Fibroblast of skin of left quadriceps (primary cell): ENCODE measurements at places on chromosomes 4 and X.

DNA sequence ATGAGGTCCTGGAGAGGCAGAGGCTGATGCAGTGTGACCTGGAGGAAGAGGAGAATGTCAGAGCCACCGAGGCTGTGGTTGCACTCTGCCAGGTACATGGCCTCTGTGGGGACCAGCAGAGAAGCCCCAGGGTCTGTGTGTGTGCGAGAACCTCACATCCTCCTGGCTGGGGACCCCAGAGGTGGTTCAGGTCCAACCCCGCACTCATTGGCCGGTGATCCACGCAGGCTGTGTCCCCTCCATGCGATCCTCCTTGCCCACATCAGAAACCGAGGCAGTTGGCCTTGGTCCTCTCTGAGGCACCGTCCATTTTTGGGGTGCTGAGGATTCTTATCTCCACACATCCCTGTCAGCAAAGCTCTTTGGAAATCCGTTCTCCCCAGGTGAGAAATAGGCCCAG lies 45.3 kb downstream of the EVC start:
- DNase-seq: no peak

GRCh38 chr4:62387808-62388207 lies 1187.7 kb downstream of the ADGRL3 start:
- no peak for DNase-seq

- DNase-seq: no peak
Measured at GRCh38 chrX:153885208-153885787, 675 bp downstream of the L1CAM start.

DNA sequence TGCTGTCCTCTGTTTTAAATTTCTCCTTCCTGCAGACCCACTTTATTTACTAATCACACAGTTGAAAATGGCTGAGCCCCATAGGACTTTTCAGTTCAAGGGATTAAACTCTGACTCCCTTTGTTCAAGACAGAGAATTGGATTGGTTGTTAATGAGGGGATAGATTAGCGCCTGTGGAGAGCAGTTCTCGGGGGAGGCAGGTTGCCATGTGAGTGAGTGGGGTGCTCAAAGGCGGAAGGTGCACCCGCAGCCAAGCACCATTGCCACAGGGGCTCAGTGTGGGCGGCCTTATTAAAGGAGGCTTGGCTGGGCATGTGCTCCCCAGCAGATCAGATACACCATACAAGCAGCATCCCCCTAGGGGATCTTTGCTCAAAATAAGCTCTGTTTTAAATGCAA lies 7.9 kb upstream of the CBR4 start:
- no peak for DNase-seq

GRCh38 chr4:127445471-127445870 lies 187.3 kb upstream of the INTU start:
- DNase-seq: no peak

DNA sequence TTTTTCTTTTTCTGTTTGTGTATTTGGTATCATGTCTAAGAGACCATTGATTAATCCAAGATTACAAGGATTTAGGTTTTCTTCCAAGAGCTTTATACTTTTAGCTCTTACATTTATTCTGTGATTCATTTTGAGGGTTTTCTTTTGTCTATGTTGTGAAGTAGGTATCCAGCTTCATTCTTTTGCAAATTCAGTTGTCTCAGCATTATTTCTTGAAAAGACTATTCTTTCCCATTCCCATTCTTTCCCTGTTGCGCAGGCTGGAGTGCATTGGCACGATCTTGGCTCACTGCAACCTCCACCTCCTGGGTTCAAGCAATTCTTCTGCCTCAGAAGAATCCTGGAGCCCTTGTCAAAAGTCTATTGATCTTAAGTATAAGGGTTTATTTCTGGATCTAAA lies 164.9 kb downstream of the NAA11 start:
- DNase-seq: no peak

DNA sequence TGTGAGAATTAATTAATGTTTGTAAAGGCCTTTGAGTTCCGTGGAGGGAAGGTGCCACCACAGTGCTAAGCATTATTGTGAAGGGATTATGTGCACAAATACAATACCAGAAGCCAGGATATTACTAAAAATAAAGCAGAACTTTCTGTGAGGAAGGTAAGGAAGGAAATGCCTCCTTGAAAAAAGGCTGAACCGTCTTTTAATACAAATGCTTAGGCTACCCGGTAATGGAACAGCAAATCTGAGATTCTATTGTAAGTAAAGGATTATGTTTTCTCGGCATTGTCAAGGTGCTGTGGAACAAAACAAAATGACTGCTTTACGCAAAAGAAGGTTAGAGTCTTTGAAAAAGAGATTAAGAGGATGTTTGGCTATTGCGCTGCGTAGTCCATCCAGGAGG lies 57.9 kb upstream of the SPRY1 start:
- DNase-seq: no peak

DNA sequence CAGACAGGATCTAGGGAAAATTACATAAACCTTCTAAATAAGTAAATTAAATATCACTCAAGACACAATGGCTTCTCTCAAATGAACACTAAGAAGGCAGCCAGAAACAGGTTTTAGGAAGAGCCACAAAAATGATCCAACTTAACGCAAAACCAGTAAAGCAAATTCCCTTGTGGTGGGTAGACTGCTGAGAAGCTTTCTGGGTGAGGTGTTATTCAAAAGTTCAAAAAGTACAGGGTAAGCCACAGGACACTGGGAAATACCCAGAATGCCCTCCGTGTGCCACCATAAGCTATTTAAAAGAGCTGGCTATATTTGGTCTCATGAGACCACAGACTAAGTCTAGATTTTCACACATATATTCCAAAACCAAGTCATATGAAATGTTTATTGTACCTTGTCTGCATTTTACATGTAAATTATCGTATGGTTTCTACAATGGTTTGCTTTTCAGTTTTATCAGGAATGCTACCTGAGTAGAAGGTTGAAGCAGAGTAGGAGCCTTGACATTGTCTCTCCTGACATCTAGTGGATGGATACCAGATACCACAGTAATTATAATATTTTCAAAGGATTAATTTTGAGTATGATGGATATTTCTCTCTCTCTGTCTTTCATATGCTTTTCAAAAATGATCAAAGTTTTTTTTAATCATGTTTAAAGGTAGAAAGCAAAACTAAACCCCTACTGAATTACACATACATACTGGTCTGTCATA lies 109.3 kb upstream of the KLHL13 start:
- DNase-seq: no peak

DNA sequence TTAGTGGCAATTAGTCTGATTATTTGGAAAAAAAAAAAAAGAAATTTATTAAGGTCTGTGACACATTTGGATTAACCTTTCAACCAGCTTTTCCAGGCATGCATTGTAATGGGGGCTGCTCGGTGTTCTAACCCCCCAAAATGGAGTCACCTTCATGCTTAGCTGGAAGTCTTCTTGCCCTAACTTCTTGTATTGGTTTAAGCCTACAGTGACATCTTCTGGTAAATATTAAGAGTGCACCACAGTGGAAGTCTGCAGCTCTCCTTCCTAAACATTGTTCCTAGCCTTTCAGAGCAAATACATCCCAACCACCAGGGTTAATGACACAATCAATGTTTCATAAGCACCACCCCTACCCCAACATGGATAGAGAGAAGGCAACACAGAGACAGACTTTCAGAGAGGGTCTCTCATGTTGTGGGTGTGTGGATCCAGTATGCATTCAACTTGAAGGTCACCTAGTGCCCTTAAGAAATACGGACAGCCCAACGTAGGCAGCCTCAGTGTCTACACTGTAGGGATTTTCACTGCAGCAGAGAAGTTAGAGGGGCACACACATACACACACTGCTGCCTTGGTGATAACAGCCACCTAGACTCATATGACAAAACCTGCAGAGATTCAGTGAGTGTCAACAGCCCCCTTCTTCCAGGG lies 142.9 kb upstream of the MBNL3 start:
- no peak for DNase-seq

- no peak for DNase-seq
Measured at GRCh38 chr4:123359449-123360315, 36.9 kb upstream of the SPRY1 start.

- peak; percentile 13 for DNase-seq
Measured at GRCh38 chrX:3638280-3638873, 75.1 kb downstream of the PRKX start.

GRCh38 chrX:12206413-12206812 lies 68.1 kb downstream of the FRMPD4 start:
- no peak for DNase-seq

DNA sequence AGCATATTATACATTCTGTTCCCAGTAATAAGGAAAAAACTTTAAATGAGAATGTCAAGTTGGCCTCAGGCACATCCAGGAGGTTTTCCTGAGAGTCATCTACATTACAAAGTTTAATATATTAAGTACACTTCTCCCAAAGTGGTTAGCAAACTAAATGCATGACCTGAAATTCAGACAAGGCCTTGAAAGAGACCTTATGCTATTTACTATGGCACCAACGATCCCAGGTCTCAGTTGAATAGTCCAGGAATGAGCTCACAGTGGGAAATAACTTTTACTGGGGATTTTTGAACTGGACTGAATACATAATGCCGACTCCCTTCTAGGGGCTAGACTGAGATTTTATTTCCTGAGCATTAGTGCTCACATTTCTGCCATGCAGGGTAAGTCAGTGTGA lies 1577.5 kb upstream of the PCDH7 start:
- no peak for DNase-seq

GRCh38 chr4:40473578-40474388 lies 138.7 kb downstream of the CHRNA9 start:
- DNase-seq: no peak

GRCh38 chr4:27775156-27775555 lies 914.5 kb downstream of the STIM2 start:
- DNase-seq: no peak

DNA sequence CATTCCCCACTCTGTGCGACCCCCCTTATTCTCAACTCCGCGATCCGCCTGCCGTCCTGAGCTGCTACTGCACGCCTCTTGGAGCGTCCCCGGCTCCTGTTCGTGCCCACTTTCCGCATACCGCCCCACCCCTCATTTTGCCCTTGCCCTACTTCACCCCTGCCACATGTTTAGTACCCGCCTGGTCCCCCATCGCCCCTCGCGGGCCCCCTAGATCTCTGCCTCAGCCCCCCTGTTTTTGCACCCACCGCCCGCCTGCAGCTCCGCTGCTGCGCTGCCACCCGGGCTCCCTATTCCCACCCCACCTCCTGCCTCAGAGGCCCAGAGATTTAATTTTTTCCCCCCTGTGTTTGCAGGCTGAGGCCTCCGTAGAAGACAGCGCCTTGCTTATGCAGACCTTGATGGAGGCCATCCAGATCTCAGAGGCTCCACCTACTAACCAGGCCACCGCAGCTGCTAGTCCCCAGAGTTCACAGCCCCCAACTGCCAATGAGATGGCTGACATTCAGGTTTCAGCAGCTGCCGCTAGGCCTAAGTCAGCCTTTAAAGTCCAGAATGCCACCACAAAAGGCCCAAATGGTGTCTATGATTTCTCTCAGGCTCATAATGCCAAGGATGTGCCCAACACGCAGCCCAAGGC lies 1.4 kb downstream of the MAGED1 start:
- DNase-seq: no peak

DNA sequence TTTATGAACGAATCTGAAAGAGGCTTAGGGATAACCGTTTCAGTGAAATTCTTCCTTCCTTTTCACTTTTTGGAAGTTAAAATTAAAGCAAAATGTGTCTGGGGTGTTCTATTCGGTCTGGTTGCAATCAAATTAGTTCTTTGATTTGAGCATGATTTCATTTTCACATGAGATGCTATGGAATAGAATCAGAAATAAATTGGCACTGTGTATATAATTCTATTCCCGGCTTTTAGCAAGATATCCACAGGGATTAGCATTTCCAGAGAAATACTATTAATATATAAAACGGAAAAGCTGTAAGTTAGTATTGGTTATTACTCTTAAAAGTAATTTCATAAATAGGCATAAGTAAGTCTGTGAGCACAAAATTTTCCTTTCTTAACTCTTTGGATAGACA lies 1676.8 kb upstream of the PCDH7 start:
- no peak for DNase-seq

GRCh38 chrX:106684207-106684606 lies 42.3 kb upstream of the RNF128 start:
- DNase-seq: no peak

GRCh38 chr4:41217374-41217773 lies 3.0 kb upstream of the APBB2 start:
- no peak for DNase-seq

DNA sequence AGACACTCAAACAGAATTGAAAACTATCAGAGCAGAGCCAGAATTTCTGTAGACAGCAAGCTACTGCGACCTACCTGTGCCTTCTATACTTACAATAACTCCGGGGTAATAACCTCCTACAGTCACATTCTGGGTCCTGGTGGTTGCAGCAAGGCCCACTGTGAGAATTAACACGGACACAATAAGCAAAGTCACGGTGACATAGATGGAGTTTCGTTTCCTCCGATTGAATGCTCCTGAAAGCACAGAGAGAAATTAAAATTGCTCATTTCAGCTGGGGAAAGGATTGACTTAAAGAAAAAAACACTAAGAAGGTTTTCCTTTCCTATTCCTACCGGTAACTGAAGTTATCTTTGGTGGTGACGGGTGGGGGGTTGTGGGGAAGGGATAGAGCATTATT lies 7.0 kb downstream of the TMEM255A start:
- DNase-seq: no peak

- DNase-seq: no peak
Measured at GRCh38 chrX:119654112-119654531, 38.8 kb downstream of the SEPTIN6 start.

DNA sequence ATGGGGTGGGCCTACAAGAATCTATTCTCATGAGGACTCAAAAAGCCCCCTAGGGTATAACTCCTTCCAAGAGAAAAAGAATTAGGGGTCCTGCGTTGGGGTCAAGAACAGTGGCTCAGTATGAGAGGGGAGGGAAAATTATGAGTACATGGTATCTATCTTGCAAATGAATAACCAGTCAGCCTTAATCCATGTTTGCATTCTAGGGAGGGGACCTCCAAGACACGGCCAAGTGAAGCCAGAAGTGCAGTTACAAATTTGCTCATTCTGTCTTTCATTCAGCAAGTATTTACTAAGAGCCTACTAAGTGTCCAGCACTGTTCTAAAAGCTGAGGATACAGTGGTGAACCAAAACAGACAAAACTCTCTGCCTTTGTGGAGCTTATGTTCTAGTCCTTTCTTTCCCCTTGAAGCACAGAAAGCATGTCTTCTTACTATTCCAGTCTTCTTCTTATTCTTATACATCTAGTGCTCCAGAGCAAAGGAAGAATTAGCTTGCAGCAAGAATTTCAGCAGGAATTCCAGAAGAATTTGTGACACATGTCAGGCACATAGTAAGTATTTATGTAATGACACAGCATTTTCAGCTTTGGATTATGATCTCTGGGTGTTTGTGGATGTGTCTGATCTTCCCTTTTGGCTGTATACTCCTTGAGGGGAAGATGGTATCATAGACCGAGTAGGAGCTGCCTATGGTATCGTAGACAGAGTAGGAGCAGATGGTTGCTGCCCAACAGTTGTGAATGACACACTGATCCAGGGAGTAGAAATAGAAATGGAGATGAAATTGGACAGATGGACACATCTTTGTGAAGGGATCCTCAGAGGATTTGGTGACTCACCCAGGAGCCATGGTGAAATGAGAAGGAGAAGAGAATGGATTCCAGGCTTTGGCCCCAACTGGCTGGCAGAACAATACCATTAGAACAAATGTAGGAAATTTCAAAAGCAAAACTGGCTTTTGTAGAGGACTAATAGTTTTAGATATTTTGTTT lies 75.9 kb downstream of the COQ2 start:
- no peak for DNase-seq
